ENCODE measurements at places on chromosomes 13 and 19.
A peak's percentile ranks its signal among the peaks of the same experiment; 100 is the strongest.

- no peak for DNase-seq
Observed at GRCh38 chr13:29397265-29397664, 198.2 kb downstream of the SLC7A1 start.

DNA sequence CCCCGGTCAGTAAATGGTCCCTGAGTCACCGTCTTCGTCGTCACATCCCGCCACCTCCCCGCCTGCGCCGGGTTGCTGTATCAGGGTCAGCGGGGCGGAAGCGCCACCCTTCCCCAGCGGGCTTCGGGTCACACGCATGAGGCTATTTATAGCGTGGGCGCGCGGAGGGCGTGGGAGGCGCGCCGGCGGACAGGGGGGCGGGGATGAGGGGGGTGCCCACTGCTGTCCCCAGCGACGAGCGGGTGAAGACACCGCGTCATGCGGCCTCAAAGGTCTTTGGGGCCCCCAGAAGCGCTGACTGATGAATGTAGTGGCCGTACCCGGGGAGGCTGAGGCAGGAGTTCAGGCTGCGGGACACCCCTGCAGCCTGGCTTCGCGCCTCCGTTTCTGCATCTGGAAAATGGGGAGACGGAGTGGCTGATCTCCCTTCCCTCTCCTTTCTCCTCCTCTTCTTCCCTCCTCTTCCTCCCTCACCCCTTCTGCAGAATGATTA is 7.9 kb downstream of the UNC13A start:
- DNase-seq, result no peak

DNA sequence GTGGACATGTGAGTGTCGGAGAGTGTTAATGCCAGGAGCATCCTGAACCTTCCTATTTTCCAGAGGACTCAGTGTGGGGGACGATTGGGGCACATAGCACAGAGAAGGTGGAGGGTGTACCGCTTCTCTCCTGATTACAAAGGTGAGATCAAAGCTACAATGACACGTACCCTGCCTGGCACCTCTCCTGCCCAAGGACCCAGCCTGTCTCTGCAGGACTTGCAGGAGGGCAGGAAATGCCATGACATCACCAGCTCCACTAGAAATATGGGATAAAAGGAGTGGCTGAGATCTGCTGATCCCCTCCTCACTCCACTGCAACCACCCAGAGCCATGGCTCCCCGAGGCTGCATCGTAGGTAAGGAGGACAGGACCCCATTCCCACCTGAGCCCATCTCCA is at the start of gene IGFL1:
TSS of gene IGFL1 (plus strand) at position 301 of the 400 bp plus-strand sequence. CDS start at position 334, 33 bp downstream.
- DNase-seq, result no peak

DNA sequence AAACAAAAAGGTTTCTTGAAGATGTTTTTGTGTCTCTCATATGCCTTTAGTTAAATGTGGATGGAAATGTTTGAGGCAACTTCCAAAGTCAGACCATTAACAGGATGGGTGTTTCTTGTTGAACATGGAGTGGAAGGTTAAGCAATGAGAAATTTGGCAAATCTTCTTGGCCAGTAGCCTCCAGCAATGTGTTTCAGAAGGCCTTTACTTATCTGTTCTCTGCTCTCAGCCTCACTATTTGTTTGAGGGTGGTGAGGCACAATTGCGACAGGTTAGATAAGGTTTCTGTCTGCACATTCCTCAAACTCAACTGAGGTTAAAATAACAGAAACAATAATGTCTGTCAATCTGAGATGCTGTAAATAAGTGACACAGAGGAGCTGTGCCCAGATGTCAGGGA is 1019.0 kb downstream of the DIAPH3 start:
- no peak for DNase-seq

- no peak for DNase-seq
Observed at GRCh38 chr13:99144306-99144705, 56.3 kb upstream of the UBAC2 start.

DNA sequence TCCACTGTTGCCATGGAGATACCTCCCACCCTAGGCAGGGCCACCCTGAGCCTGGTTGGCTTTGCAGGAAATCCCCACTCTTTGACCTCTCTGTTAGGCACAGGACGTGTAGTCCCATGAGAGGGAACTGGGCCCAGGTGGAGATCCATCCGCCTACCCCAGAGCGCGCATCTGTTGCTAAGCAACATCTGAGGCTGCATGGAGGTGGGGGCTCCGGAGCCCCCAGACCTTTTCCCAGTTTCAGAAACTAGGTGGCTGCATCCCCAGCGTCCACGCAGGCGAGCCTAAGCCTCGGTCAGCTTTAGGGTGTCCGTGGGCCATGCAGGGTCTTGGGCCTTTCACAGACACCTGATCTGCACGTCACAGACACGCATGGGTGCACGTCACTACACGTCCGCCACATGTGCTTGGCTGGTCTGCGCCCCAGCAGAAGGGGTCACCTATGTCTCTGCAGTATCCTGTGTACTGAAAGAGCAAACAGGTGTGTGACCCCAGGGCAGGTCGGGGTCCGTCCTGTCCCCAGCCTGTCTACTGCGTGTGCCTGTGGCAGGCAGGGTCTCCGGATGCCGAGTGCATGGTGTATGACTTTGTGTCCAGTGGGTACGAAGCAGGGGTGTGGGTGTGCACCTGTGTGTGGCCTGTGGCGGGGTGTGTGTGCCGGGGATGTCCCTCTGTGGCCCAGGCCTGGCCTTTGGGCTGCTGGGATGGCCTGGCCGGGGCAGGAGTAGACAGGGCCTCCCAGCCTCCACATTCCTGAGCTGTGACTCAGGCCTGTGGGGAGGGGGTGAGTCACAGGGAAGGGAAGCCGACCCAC is 4.1 kb upstream of the CIRBP start:
- no peak for DNase-seq

DNA sequence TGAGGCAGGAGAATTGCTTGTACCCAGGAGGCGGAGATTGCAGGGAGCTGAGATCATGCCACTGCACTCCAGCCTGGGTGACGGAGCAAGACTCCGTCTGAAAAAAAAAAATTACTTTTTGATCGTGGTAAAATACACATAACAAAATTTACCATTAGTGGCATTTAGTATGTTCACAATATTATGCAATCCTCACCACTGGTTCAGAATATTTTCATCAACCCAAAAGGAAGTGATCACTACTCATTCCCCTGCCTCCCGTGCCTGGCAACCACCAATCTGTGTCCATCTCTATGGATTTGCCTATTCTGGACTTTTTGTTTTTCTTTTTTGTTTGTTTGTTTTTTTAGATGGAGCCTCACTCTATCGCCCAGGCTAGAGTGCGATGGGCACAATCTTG is 1.2 kb upstream of the PALM3 start:
- DNase-seq, result no peak

GRCh38 chr13:109500146-109500773 is 286.1 kb downstream of the IRS2 start:
- DNase-seq, result peak; percentile 28

GRCh38 chr13:110254151-110254679 is 52.7 kb downstream of the COL4A1 start:
- DNase-seq, result no peak

DNA sequence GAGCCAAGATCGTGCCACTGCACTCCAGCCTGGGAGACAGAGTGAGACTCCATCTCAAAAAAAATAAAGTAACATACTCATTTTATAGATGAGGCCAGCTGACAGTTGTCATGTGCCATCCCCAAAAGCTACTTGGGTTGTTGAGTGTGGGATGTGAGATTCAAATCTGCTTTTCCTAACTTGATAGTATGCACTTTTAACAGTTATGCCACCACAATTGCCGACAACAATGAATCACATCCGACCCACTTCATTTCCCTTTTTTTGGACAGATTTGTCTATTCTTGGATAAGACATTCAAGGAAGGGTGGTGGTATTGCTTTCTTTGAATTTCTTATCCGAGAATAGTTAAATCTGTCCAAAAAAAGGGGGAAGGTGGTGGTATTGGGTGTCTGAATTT is 16.3 kb upstream of the DNMT1 start:
- no peak for DNase-seq

DNA sequence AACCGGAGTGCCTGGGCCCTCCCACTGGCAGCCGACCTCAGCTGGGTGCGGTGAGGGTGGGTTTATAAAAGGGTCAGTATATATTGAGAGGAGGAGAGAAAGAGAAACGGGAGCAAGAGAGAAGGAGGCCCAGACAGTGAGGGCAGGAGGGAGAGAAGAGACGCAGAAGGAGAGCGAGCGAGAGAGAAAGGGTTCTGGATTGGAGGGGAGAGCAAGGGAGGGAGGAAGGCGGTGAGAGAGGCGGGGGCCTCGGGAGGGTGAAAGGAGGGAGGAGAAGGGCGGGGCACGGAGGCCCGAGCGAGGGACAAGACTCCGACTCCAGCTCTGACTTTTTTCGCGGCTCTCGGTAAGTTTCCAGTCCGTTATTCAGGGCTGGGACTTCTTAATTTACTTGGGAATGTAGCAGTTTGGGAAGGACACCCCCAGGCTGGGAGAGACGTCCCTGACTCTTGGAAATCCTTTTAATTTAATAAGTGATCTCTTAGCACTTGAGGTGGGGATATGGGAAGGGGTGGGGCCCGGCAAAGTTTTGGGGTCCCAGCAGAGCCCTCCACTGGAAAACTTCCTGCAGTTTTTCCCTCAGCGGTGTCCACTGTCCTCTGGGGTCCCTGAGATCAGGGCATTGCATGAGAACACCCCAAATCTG is at the start of gene EMP3:
TSS of gene EMP3 (plus strand) at position 288 of the 646 bp plus-strand sequence. CDS start 1,293 bp downstream, outside the sequence.
- no peak for DNase-seq

GRCh38 chr19:3441089-3441985 is 39.0 kb downstream of the SMIM24 start:
- DNase-seq, result no peak

DNA sequence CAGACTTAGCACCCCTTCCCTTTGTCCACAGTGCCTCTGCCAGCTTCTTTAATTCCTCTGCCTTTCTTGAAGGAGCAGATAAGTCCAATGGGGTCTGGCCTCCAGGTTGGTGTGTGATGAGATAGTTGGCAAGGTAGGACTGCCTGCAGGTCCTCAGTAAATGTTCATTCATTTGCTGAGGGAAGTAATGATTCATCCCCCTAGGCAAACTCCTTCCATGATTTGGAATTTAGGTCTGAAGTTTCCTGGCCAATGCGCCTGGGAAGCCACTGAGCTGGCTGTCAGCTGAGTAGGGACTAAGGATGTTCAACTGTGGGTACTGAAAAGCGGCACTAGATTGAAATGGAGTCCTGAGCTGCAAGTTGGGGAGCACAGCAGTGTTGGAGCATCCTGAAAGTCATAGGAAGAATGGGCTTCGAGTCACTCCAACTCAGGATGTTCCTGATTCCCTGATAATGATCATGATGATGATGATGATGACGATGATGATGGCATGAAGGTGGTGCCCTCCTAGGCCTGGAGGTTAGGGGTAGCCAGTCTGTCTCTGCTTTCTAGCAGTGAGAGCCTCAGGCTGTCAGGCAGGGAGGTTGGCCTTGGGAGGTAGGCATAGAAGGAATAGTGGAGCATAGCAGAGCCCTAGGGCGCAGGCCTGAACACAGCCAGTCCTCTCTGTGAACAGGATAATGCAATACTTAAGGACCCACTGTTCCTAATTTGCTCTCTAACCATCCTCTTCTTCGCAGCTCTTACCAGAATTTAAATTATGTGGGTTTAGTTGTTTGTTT is 44.7 kb downstream of the COL4A2 start:
- DNase-seq, result no peak

DNA sequence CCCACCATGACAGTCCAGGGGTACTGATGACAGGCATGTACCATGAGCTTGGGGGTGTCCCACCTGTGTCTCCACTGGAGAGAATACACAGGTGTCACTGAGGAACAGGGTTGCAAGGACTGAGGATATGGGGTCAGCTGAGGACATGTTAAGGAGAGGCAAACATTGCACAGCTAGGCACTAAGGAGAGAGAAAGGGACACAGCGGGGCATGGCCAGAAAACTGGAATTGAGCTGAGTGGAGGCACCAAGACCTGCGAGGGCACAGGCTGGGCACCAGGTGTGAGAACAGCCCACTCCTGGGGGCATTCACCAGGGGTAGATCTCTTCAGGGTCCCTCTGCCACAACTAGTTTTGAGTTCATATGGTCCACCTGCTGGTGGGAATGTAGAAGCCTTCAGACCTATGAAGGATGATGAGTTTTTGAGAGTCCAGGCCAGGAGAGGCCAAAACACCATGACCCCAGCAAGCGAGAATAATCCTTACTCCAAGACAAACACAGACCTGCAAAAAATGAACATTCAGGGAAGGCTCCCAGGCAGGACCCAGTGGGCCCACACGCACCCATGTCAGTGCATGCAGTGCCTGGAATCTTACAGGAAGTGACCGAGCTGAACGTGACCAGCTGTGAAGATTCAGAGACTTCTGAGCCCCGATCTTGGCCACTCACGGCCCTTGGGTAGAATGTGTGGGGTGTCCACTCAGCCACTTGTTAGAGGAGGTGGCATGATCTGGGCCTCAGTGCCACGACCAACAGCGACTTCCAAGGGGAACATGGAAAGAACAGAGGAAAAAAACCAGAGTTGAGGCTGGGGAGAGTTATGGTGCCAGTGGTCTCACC is 1.4 kb upstream of the ZNF584 start:
- DNase-seq, result no peak

DNA sequence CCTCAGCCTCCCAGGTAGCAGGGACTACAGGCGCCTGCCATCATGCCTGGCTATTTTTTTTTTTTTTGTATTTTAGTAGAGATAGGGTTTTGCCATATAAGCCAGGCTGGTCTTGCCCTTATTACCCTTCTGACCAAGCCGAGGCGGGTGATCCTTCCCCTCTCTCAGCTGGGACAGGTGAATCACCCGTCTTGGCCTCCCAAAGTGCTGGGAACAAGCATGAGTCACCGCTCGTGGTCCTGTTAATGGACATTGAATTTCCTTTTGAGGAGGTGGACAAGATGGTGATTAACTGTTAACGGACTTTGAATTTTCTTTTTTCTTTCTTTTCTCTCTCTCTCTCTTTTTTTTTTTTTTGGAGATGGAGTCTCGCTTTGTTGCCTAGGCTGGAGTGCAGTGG is 10.6 kb downstream of the CD70 start:
- DNase-seq, result no peak

GRCh38 chr19:28497137-28497536 is 715.8 kb downstream of the UQCRFS1 start:
- DNase-seq, result no peak

- DNase-seq, result no peak
Observed at GRCh38 chr19:42363614-42364346, 26.3 kb downstream of the CNFN start.

- no peak for DNase-seq
Observed at GRCh38 chr19:38721979-38722773, 22.1 kb downstream of the CAPN12 start.

DNA sequence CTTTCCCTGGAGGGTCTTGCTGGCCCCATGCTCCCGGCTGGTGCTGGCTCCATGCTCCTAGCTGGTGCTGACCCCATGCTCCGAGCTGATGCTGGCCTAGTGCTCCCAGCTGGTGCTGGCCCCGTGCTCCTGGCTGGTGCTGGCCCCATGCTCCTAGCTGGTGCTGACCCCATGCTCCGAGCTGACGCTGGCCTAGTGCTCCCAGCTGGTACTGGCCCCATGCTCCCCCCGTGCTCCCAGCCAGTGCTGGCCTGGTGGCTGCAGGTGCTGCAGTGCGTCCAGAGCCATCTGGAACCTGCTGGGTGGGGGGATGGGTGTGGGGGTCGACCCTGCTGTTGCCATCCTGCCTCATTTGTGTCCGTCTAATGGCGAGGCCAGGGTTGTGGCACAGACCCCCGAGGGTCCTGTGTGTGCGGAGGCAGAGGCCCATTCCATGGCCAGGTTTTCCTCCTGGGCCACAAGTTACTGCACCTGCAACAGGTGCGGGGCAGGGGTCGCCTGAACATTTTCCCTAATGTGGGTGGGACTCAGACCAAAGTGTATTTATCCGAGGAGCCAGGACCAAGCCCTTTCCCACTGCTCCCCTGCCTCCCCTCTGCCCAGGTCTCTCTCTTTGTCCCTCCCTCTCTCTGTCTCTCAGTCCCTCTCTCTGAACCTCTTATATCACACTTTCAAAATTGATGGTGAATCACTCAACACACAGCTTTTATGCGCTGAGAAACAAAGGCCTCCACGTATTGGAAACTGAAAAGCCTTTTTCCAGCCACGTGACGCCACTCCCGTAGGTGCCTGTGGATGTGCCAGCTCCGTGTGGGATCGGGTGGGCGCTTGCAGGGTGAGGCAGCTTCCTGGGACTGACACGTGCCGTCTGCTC is 45.1 kb downstream of the MCF2L start:
- no peak for DNase-seq
